ENCODE measurements at places on chromosomes 4 and X.

- no peak for DNase-seq
Observed at GRCh38 chr4:12126474-12126873, 697.8 kb upstream of the HS3ST1 start.

- no peak for DNase-seq
Observed at GRCh38 chrX:10166731-10167151, 10.0 kb downstream of the CLCN4 start.

GRCh38 chr4:3481113-3481531, 18.0 kb downstream of the DOK7 start:
- peak; percentile 87 for DNase-seq

- no peak for DNase-seq
Observed at GRCh38 chr4:110625576-110626257, 2.8 kb upstream of the PITX2 start.

DNA sequence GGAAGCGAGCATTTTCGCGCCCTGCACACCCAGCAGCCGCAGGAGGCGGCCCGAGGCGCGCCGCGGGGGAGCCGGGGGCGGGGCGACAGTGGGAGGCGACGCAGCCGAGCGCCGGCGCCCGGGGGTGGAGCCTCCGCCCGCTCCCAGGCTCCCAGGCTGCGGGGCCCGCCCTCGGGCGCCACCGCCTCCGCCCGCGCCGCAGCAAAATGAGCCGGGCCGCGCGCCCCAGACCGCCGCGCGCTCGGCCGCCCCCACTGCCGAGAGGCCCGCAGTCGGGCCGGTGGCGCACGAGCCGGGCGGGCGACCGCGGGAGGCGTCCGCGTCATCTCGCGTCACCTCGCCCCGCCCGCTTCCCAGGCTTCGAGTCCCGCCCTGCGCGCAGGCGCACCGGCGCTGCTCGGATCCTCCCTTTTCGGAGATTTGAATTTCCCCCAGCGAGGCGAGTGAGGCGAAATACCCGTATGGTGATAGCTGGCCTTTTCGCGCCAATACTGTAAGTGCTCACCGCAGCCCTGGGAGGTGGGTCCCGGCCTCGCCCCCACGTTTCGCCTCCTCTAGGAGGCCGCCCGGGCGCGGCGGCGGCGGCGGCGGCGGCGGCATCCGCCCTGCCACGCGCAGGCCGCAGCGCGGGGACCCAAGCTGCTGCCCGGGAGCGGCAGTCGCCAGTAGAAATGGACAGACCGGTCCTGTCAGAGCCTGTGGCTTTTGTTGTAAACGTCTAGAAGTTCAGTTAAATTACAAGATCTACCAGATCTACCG, at the start of gene TMEM187:
Gene TMEM187 (plus strand): TSS at position 387 of the 759 bp plus-strand sequence. CDS start 9,309 bp downstream, outside the sequence.
- peak; percentile 94 for DNase-seq

GRCh38 chr4:106530821-106531220, 162.2 kb upstream of the GIMD1 start:
- no peak for DNase-seq
